D721Med (cell line): ENCODE measurements at places on chromosomes 1 and 21.

DNA sequence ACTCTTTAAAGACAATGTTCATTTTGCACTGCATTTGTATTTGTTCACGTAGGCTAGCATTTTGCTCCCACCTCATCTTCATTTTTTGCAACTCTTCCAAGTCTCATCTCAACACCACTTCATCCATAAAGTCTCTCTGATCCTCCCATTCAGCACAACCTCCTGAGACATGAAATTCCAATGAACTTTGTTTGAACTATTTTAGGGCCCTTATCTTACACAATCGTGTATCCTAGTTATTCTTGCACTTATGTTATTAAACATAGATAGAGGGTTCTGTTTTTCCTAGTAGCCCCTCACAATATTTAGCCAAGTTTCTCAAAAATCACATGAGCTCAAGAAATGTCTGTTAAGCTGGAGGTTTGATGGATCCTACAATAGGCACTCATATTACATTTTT is 500.5 kb upstream of the ADAMTS5 start:
- no peak for DNase-seq

DNA sequence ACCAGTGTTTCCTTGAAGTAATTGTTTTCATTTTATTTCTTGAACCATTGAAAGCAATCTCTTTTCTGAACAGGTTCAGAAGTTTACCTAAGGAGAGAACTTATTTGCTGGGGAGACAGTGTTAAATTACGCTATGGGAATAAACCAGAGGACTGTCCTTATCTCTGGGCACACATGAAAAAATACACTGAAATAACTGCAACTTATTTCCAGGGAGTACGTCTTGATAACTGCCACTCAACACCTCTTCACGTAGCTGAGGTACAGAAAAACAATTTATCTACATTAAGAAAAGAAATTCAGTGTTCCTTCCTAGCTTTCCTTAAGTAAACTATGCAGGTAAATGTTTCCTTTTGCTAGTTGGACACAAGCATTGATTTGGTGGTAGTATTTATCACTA is 27.4 kb downstream of the AGL start:
- DNase-seq: no peak

GRCh38 chr1:56329970-56330369 is 249.4 kb downstream of the PLPP3 start:
- no peak for DNase-seq

- no peak for DNase-seq
Observed at GRCh38 chr1:180000575-180000974, 46.0 kb downstream of the CEP350 start.

GRCh38 chr1:211515090-211516023 is 23.4 kb upstream of the RD3 start:
- DNase-seq: peak; percentile 70
